ENCODE measurements at places on chromosomes 13 and 19. TPM values are rescaled to one million over a fixed set of nuclear protein-coding genes. Genes with fewer than 3 reads are reported as not detected.

The PRTN3 gene
- total RNA-seq, result not detected

The ZNF491 gene
- 3.1 TPM for total RNA-seq

The MARCHF2 gene
- 61.8 TPM for total RNA-seq

The RAD23A gene
- 106 TPM for total RNA-seq

The PPFIA3 gene
- 4.2 TPM for total RNA-seq

The ICAM4 gene
- 2.8 TPM for total RNA-seq

The B3GNT3 gene
- 0.42 TPM for total RNA-seq

The CEACAM6 gene
- 0.33 TPM for total RNA-seq

The ERICH4 gene
- not detected for total RNA-seq

The OR7D2 gene
- total RNA-seq, result not detected

The PCDH20 gene
- total RNA-seq, result 5.4 TPM

The CEACAM5 gene
- 0.30 TPM for total RNA-seq

The TMEM145 gene
- not detected for total RNA-seq

The RASL11A gene
- 40.5 TPM for total RNA-seq

The IGLON5 gene
- 0.26 TPM for total RNA-seq

The TNPO2 gene
- total RNA-seq, result 61.5 TPM

The VAV1 gene
- total RNA-seq, result 20.1 TPM

The FCER2 gene
- 0.36 TPM for total RNA-seq

The ZNF541 gene
- total RNA-seq, result 0.13 TPM

The SYT3 gene
- 0.55 TPM for total RNA-seq

The ZFP28 gene
- total RNA-seq, result 11.7 TPM

The ZBTB45 gene
- 15.6 TPM for total RNA-seq

The FAM124A gene
- total RNA-seq, result 9.2 TPM

The RPL18 gene
- 909 TPM for total RNA-seq

The CDK8 gene
- 10.5 TPM for total RNA-seq

The SLC7A10 gene
- 0.63 TPM for total RNA-seq

The IGFL2 gene
- total RNA-seq, result 0.36 TPM

The FRY gene
- 141 TPM for total RNA-seq

The ZNF888 gene
- 5.0 TPM for total RNA-seq

The ATCAY gene
- total RNA-seq, result not detected

The GPALPP1 gene
- 28.5 TPM for total RNA-seq

The TTYH1 gene
- total RNA-seq, result 2.2 TPM

The KLK7 gene
- not detected for total RNA-seq

The C19orf81 gene
- total RNA-seq, result not detected

The URAD gene
- not detected for total RNA-seq

The FREM2 gene
- total RNA-seq, result 0.18 TPM

The PRX gene
- 7.6 TPM for total RNA-seq

The CYP2A6 gene
- not detected for total RNA-seq

The ZFP14 gene
- 11.5 TPM for total RNA-seq

The ZNF709 gene
- total RNA-seq, result 5.1 TPM

The KLK2 gene
- total RNA-seq, result not detected

The SLC10A2 gene
- not detected for total RNA-seq

The PROZ gene
- total RNA-seq, result not detected

The APOC1 gene
- 14.8 TPM for total RNA-seq

The TUBA3C gene
- total RNA-seq, result not detected

The OR7A5 gene
- not detected for total RNA-seq

The ZNF223 gene
- total RNA-seq, result 3.8 TPM

The AXL gene
- 106 TPM for total RNA-seq

The ERICH6B gene
- total RNA-seq, result not detected

The DHRS12 gene
- 11.8 TPM for total RNA-seq

The MYBPC2 gene
- not detected for total RNA-seq

The PLK5 gene
- not detected for total RNA-seq

The CNFN gene
- total RNA-seq, result 1.1 TPM

The B3GNT8 gene
- 3.9 TPM for total RNA-seq

The GJB2 gene
- total RNA-seq, result 3.3 TPM

The CPB2 gene
- not detected for total RNA-seq

The ADAT3 gene
- total RNA-seq, result 5.5 TPM

All from aorta (tissue), 5 donors.